HuH-7.5 (cell line): ENCODE measurements at places on chromosomes 3 and 15.

DNA sequence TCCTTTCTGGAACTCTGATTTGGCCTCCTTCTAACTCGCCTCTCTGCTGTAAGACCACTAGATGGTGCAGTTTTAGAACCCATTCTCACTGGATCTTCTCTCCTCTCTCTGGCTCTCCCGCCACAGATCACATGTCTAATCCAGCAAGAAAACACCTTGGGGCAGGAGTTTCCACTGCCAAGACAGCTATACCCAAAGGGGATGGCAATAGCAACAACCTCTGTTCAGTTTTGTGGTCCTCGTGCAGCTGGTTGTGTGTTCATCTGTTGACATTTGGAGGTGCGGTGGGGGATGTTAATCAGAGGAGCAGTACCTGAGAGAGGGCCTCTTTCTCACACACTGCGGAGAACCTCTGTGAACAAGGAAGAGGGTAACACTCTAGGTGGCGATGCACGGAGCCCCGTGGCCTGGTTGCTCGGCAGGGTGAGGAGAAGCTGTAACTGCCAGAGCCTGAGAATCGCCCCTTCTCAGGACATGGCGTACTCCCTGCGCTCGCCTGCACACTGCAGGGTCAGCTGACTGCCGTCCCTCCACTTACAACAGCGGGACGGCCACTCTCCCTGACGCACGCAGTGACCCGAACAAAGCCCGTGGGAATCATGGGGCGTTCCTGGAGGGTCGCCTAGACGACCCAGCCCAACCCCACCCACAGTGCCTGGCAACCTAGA lies at the start of gene TEX55:
Gene TEX55, plus strand, starts transcription at position 666 of the 668 bp plus-strand sequence. CDS start 25 bp downstream, outside the sequence.
- peak; percentile 49 for DNase-seq

GRCh38 chr3:184099806-184100686 lies 3.2 kb downstream of the HTR3E start:
- DNase-seq: no peak

DNA sequence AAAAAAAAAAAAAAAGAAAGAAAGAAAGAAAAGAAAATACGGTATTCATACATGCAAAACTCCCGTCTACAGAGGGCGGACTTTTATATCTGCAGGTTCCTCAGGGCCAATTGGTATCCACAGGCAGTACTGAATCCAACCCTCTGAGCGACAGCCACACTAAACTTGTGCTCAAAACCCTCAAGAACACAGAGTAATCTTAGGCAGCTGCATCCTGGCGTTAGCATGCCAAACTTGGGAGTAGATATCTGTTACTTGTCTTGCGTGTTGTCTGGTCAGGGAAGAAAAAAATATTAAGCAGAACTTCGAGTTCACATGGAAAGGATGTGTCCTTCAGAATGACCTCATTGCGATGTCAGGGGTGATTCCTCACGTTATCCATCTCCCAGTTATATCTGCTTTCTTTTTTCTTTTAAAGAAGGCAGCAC lies 12.8 kb downstream of the SNAP23 start:
- DNase-seq: no peak

DNA sequence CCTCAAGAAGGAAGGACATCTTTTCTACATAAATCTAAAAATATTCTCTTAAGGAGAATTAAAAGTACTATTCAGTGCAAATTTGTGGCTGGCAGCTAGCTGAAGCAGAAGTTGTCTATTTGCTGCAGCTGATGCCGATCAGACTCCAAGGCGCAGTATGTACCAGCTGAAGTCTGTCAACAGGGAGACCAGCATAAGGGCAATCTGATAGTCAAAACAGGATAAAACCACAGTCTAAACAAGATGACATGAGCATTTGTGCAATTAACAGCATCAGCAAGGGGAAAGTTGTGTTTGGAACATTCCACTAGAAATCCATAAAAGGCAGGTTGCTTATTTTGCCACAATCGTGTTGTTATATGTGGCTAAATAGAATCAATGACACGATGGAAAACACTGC lies 198.2 kb upstream of the ROBO2 start:
- DNase-seq: no peak

- no peak for DNase-seq
Measured at GRCh38 chr3:14799146-14799545, 19.6 kb upstream of the FGD5 start.

- DNase-seq: no peak
Measured at GRCh38 chr15:80684697-80685096, 10.4 kb upstream of the ABHD17C start.

DNA sequence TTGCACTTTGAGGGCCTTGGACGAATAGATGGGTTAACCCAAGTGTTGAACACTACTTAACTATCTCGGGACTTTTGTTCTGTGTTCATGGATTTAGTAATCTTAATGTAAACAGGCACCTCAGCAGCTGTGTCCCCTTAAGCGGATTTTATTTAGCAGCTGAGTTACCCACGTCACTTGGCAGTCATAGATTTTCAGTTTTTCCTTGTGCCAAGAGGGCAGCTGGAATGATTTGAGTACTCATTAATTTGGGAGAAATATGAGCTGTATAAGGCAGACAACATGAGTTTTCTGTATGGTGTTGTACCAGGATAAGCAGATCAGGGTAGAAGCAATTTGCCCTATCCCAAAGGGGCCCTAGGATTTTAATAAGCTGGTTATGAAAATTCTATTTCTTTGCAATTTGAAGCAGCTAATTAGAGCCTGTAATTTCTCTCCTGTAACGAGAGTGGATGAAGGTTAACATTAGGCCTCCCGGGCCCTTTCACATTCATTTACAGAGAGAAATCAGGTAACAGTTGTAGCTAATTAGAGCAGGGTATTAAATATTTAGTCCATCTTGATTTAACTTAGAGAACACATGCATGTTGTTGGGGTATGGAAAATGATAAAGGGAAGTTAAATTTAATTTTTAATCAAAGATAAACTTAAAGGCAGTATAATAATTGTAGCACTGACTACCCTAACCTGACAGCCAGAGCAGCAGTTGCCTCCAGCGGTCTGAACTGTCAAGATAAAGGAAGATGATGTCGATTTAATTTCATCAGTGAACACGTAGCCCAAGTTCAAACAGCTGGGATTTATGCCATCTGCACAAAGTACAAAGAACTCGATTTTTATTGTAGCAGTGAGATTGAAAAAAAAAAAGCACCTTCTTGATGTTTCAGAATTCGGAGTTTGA lies 194.5 kb downstream of the LRTM1 start:
- DNase-seq: no peak

DNA sequence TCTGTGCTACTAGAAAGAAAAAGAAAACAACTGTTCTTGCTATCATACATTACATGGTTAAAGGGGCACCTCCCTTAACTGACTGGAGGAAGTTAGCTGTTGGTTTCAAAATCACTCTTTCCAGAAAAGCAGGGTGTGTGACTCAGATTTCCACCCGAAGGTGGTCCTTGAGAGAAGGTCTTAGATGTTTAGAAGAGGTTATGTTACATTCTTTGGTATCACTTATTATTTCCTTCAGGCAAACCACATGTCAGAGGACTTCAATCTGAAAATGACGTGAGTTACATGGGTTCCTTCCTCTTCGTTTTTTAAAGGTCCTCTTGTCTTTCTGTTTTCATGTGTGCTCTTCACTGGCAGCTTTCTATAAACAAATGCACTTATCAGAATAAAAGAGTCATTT lies 307.9 kb upstream of the CBLB start:
- no peak for DNase-seq

DNA sequence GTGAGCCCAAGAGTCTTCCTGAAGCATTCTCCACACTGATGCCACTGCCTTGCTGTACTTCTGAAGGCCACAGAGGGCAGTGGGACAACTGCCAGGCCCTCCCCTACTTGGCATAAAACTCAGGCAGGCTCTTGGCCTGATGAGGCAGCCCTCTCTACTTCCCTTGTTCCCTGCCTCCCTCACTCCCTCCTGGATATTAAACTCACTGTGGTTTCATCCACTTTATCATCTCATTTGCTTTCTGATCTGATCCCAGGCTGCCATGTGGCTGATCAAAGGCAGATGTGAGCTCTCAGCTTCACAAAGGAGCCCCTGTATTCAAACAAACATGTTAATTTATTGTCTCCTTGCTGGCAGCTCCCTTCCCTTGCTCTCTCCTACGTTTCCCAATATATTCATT lies 533.5 kb downstream of the IGSF11 start:
- DNase-seq: no peak

GRCh38 chr3:172321035-172321434 lies 127.2 kb downstream of the GHSR start:
- DNase-seq: no peak

- DNase-seq: no peak
Measured at GRCh38 chr3:13670292-13670691, 121.4 kb downstream of the FBLN2 start.

- DNase-seq: no peak
Measured at GRCh38 chr3:70273492-70273891, 38.9 kb downstream of the MDFIC2 start.

- DNase-seq: no peak
Measured at GRCh38 chr15:88538972-88539371, 7.5 kb downstream of the DET1 start.

- no peak for DNase-seq
Measured at GRCh38 chr3:169953462-169954141, 13.0 kb upstream of the SEC62 start.

- no peak for DNase-seq
Measured at GRCh38 chr3:35678643-35679161, 39.4 kb downstream of the ARPP21 start.

DNA sequence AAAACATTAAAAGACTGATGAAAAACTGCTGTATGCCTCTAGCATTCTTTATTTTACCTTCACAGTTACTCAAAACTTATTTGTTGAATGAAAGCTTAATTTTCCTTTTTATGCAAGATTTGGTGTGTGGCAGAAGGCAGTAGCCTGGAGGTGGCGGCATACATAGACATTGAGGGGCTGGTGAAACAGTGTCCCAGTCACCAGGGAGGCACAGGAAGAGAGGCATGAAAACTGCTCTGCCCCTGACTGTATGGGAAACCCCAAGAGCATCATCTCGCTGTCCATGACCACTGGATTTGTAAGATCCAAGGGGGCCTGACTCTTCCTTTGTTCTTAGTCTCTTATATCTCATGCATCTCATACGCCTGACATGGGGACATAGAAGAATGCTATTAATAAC lies 493.7 kb upstream of the GOLIM4 start:
- DNase-seq: no peak

DNA sequence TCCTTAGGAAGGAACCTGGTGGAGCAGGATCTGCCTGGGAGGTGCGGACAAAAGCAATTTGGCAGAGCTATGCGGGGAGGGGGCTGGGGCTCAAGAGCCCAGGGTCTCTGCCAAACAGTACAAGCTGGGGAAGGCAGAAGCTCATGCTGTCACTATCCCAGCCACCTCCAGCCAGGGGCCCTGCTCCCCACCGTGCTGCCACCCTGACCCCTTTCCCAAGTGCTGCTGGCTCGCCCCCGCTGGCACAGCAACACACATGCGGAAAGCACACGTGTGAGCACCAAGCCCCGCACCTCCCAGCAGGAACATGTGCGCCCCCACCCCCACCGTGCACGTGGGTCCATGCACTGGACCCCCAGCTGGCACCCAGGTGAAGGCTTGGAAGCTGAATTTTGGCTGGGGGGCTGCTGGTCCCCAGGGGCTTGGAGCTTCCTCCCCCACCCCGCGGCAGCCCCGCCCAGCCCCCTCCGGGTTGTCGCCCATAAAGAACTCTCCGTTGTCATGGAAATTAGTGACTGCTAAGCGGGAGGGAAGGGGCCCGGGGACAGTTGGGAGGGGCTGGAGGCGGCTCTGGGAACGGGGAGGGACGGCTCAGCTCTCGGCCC lies 742 bp downstream of the CAMKV start:
- no peak for DNase-seq

GRCh38 chr3:193620057-193620456 lies 27.0 kb downstream of the OPA1 start:
- no peak for DNase-seq

- no peak for DNase-seq
Measured at GRCh38 chr3:190084983-190085382, 35.7 kb downstream of the P3H2 start.

DNA sequence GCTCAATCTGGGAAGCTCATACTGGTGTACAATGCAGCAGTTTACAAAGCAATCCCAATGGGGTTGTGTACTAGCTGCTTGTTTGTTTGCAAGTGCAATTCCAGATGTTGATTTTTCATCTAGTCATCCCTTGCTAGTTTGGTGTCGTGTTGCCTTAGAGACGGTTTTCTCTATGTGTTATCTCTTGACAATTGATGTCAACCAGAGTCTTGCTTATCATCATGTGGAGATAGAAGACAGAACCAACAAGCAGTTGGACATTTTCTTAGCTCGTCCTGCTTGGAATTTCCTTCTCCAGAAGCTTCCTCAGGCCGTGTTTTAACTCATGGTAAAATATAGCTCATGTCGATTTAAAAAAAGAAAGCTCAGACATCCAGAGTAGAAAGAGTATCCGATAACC lies 262.0 kb upstream of the KCNH8 start:
- DNase-seq: no peak

- no peak for DNase-seq
Measured at GRCh38 chr15:74337607-74338211, 29.7 kb downstream of the CYP11A1 start.

GRCh38 chr3:107662124-107662507 lies 139.4 kb downstream of the BBX start:
- no peak for DNase-seq

DNA sequence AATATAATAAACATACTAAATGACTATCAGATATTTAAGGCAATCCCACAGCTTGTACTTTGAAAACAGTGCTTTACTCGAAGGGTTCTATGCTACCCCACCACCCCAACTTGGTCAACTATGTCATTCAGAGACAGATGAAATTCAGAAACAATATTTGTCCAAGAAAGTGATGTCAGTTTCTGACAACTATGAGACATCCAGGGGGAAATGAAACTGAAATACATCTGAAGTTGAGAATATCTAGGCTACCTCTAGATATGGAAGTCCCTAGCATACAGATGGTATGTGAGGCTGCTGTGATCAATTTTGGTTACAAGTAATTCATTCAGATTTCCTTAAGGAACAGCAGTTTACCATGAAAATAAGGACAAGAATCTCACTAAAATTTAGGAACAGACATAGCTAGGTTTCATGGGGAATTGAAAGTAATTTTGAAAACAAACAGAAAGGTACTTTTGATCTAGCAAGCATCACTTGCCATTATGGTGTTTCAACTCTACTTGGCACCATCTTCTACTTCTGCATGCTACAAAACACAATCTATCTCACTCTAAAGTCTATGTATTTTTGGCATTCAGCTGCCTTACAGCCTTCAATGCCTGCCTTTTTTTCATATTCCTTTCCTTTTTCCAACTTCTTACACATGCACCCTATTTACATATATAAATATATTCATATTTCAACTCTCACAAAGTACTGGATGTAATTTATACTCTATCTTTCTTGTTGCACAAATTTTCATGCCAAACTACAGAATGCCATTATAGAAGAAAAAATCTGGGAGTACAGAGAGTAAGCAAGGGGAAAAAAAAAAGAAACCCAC lies 21.7 kb downstream of the ATG3 start:
- DNase-seq: no peak

DNA sequence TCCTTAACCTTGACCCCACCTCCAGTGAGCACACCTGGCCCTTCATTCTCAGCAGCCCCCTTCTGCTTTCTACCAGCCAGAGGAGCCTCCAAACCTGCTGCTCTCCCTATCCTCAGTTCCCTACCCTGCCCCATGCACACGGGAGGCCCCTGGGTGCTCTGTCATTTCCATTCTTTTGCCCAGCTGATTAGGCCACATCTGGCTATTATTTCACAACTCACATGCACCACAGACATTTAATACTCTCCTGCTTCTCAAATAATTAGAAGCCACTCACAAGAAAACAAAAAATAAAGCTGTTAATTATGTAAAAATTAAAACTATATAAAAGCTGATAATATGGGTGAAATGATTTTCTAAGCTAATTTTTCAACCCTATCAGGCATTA lies 50.7 kb downstream of the MYLK start:
- no peak for DNase-seq

GRCh38 chr3:56119575-56120349 lies 348.5 kb downstream of the ERC2 start:
- no peak for DNase-seq

- no peak for DNase-seq
Measured at GRCh38 chr3:28586325-28586724, 237.7 kb upstream of the AZI2 start.
